ENCODE measurements at places on chromosomes 2 and 18.

DNA sequence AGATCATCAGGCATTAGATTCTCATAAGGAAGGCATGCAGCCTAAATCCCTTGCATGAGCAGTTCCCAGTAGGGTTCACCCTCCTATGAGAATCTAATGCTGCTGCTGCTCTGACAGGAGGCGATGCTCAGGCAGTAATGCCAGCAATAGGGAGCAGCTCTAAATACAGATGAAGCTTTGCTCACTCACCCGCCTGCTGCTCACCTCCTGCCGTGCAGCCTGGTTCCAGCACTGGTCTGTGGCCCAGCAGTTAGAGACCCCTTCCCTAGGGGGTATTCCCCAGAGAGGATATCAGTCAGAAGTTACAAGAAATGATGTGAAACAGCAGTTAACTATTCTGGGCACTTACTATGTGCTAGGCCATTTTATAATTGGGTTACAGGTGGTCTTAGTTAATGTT lies 226.0 kb downstream of the KCNJ3 start:
- DNase-seq: no peak

GRCh38 chr2:187003038-187003554 lies 154.1 kb upstream of the ZSWIM2 start:
- no peak for DNase-seq

DNA sequence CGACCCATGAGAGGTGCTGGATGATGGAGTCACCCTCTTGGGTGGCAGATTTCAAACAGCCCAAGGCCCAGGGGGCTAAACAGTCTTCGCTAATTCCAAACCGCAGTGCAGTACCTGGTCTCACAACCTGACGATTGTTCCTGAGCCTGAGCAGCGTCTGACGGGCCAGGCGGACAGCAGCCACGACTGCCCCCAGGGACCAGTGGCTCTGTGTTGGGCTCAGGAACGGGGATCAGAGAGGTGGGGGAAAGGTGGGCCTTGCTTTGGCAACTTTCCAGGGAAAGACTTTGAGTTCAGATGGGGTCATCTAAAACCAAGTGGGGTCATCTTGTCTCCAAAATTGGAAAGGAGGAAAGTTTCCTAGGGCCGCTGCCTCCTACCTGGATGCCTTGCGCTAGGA lies 492 bp downstream of the COLEC11 start:
- no peak for DNase-seq

GRCh38 chr2:44533508-44533907 lies 171.8 kb downstream of the CAMKMT start:
- DNase-seq: no peak

DNA sequence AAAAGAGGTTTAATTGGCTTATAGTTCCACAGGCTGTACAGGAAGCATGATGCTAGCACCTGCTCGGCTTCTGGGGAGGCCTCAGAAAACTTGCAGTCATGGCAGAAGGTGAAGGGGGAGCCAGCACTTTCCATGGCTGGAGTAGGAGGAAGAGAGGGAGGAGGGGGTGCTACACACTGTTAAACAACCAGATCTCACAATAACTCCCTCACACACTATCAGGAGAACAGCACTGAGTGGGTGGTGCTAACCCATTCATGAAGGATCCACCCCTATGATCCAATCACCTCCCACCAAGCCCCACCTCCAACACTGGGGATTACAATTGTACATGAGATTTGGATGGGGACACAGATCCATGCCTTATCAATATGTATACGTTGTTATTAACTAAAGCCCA lies 85.1 kb downstream of the PPP1R1C start:
- no peak for DNase-seq

GRCh38 chr18:45863469-45863868 lies 38.0 kb downstream of the SIGLEC15 start:
- DNase-seq: no peak

DNA sequence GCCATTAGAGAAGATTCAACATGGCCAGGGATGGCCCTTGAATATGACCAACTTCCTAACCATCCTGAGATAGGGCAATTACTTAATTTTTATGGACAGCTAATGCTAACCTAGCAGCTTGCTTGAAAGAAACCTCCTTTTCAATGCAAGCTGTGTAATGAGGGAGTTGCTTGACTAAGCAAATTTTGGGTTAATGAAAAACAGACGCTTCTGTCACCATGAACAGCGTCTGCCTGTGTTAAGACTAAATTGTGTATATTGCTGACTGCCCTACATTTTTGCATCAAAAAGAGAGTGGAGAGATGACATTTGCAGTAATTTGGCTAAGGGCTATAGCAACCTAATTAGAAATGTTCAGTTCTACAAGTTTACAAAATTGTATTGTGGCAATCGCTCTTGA lies 319.2 kb upstream of the LRATD1 start:
- DNase-seq: no peak

DNA sequence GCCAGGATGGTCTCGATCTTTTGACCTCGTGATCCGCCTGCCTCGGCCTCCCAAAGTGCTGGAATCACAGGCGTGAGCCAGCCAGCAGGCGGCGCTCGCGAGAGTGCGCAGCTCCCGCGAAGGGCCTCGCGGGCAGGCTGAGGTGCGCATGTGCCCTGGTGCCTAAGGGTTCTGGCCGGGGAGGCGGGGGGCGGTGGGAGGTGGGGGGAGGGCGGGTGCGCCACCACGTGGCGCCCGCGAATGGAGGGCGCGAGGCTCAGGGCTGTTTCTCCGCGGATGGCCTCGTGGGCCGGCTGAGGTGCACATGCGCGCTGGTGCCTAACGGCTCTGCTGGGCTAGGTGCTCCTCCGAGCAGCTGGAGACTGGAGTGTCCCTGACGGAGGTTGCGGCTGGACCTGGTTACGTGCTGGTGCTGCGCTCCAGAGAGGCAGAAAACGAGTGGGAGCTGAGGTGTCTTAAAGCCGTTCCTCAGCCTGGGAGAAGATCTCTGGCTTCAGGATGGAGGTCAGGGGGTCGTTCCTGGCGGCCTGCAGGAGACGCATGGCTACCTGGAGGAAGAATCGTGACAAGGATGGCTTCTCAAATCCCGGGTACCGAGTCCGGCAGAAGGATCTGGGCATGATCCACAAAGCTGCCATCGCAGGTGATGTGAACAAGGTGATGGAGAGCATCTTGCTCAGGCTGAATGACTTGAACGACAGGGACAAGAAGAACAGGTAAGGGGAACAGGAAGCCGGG lies at the start of gene ANKRD62:
Gene ANKRD62, plus strand, starts transcription at position 324 of the 738 bp plus-strand sequence. Its CDS starts 175 bp downstream, at position 499.
- no peak for DNase-seq

DNA sequence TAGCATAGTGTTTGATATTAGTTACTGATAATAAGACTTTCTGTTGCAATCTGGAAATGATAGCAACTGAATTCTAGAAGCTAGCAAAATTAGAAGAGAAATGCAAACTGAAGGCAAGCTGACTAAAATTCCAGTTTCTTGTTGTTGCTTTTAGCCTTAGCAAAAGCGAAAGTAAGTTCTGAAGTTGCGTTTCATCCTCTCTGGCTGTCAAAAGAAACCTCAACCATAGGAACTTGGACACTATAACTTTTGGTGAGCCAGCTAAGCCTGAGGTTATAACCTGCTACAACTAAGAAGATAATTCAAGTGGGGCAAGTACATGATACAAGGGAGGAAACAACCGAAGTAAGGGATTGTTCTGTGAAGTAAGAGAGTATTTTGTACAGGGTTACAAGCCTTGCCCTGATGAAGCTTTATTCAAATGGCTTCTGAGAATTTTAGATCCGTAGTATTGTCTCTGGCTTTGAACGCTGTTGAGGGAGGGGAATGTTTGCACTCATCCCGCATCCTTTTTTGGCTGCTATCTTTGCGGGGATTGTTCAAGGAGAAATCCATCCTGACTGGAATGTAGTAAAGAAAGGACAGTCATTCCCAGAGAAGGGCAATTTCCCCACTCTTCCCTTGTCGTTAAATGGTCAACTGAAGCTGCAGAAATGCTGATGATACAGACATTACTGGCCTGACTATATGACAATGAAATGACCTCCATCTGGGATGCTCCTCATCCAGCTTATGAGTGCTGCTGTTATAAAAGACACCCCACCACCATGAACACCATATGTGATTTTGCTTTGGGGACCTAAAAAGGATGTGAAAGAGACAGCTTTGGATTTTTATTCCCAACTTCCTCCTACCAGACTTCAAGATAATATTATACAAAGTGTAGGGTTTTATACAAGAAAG lies 7.0 kb upstream of the TMX3 start:
- DNase-seq: no peak

- no peak for DNase-seq
Observed at GRCh38 chr18:27022477-27022876, 157.0 kb upstream of the AQP4 start.

DNA sequence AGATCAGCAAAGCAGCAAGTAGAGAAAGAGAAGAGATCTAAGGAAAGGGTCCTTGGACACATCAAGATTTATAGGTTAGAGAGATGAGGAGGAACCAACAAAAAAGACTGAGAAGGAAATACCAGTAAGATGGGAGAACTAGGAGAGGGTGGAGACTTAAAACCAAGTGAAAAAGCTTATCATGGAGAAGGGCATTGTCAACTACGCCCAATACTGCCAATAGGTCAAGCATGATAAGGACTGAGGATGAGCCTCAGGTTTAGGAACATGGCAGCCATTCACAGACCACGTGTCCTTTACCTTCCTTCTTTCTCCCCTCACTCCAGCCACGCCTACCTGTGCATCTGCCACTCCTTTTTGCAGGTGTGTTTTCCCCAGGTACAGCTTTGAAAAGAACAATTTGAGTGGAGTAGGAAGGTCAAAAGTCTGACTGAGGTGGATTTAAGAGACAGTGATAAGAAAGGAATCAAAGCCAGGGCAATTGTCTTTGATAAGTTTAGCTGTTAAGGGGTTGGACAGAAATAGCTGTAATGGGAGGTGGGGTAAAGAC lies 238.7 kb downstream of the STK39 start:
- no peak for DNase-seq

DNA sequence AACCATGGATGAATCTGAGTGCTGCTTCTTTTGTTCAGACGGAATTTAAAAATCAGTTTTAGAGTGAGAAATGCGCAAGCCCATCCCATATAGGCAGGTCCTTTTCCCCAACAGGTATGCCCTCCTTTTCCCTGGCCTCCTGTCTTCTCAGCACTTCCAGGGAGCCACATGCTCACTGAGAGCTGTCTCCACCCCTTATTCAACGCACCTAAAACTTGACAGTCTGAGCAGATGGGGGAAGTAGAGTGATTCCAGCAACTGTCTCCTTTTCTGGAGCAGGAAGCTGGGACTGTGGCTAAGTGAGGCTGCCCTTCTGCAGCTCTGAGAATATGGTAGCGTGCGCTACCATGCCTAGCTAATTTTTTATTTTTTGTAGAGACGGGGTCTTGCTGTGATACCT lies 53.1 kb upstream of the NOSTRIN start:
- DNase-seq: no peak

DNA sequence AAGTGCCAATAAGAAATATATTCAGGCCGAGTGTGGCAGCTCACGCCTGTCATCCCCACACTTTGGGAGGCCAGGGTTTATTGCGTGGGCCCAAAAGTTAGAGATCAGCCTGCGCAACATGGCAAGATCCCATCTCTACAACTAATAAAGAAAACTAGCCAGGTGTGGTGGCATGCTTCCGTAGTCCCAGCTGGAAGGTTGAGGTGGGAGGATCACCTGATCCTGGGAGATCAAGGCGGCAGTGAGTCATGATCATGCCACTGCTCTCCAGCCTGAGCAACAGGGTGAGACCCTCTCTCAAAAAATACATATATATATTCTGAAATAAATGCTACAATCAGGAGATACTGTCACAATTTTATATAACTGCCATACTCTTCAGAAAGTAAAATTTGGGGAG lies 1604.8 kb upstream of the NXPH2 start:
- no peak for DNase-seq

GRCh38 chr2:198913394-198914152 lies 544.2 kb downstream of the SATB2 start:
- DNase-seq: no peak

DNA sequence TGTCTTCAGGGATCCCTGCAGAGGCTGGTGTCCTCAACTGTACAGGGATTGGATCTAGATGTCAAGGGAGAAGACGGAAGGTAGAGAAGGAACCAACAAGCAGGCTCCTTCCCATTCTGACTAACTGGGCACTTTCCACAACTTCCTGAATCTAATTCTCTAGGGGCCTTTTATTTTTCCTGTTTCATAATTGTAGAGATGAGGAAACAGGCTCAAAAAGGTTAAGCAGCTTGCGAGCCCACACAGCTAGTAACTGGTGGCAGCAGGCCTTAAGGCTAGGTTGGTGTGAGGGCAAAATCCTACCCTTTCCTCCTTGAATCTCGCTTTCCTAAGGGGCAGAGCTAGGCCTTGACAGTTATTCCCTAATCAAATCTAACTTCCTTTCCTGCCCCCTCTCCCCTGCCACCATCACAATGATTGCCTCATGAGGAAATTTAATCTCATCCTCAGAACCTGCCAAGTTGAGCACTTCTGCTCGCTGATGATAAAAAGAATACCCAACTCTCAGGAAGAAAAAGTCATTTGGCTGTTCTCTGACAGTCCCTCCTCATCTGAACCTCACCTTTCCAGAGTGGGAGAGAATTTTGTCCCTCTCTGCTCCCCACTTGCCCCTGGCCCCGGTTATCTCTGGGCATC lies 35.7 kb upstream of the POLE4 start:
- DNase-seq: no peak

- DNase-seq: no peak
Observed at GRCh38 chr18:55322178-55322735, 265.7 kb downstream of the TCF4 start.

- DNase-seq: no peak
Observed at GRCh38 chr2:98748292-98749065, 17.5 kb upstream of the MGAT4A start.

DNA sequence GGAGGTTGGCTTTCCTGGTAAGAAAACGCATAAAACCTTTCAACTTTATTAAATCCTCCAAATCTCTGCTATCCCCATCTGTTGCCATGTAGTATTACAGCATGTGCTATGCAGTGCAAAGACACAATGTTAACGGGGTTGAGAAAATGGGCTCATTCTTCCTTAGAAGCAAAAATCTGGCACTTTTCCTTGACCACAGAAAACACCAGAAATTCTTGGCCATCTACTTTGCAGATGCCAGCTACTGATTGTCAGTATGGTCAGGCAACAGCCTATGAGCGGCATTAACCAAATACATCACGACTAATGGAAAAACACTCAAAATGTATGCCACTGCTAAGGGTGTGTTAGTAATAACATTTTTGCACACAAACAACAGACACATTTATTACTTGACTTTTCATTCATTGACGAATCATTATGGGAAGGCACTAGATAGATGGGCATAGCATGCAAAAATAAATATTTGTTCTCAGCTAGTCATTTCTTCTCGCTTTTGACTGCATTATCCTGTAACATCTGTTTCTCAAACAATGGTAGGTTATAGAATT lies 65.2 kb upstream of the CRIM1 start:
- no peak for DNase-seq

DNA sequence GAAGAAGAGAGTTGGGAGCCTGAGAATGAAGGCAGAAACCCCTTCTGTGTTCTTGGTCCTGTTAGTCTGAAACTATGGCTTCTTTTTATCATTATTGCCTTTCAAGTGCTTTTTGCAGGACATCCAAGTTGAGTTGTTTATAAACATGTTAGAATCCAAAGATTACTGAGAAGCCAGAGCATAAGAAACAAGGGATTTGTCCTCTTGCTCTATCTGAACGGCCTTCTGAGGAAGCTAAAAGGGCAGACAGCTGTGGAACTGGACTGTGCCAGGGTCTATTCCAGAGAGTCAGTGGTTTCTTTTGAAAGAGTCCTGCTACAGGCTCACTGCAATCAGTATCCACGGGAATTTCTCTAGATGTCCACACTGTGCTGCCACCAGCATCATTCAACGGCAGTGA lies 86.6 kb downstream of the ARHGAP28 start:
- no peak for DNase-seq

Data from activated effector memory CD4-positive, alpha-beta T cell treated with Interleukin-2 at 50 U/mL for 16 hours (primary cell).